ENCODE measurements at places on chromosomes 5 and 9.

DNA sequence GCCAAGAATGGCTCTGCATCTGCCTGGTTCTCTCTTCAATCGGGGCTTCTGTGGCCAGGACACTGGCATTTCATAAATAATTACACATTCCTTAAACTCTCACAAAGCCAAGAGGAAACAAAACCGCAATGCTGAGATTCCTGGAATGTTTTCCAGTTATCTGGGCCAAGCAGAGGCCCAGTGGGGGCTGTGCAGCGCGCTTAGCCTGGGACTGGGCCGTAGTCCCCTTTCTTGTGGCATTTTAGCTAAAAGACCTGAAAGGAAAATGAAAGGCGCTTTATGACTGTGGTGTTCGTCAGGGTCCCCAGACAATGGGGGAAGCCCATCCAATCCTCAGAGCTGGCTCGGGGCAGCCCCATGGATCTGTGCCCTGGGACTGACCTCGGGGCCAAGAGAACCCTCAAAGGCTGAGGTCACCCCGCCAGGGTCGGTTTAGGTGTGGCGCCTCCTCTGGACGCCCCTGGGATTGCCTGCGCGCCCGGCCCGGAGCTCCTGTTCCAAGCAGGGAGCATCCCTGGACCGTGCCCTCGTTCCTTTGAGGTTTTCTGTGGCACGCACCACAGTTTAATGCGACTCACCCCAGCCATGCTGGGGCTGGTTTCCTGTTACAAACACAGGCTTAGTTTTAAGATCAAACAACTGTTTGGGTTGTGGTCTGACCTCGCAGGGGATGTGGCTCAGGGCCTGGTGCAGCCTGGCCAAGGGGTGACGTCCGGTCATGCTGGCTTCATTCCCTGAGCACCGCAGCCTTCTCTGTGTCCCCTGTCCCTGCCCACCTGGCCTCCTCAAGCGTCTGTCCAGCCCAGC lies 51.5 kb upstream of the NKD2 start:
- DNase-seq: peak; percentile 100

GRCh38 chr9:17342696-17343095 lies 207.9 kb downstream of the CNTLN start:
- DNase-seq: no peak

GRCh38 chr5:98827161-98827560 lies 53.7 kb downstream of the RGMB start:
- peak; percentile 60 for DNase-seq

GRCh38 chr5:41213340-41213739 lies at the start of gene C6:
Gene C6, minus strand, starts transcription at chr5:41213532. Its CDS starts 10,302 bp downstream, at chr5:41203230.
- no peak for DNase-seq

- no peak for DNase-seq
These were observed 174.8 kb upstream of the TNC start for GRCh38 chr9:115292584-115293279.

DNA sequence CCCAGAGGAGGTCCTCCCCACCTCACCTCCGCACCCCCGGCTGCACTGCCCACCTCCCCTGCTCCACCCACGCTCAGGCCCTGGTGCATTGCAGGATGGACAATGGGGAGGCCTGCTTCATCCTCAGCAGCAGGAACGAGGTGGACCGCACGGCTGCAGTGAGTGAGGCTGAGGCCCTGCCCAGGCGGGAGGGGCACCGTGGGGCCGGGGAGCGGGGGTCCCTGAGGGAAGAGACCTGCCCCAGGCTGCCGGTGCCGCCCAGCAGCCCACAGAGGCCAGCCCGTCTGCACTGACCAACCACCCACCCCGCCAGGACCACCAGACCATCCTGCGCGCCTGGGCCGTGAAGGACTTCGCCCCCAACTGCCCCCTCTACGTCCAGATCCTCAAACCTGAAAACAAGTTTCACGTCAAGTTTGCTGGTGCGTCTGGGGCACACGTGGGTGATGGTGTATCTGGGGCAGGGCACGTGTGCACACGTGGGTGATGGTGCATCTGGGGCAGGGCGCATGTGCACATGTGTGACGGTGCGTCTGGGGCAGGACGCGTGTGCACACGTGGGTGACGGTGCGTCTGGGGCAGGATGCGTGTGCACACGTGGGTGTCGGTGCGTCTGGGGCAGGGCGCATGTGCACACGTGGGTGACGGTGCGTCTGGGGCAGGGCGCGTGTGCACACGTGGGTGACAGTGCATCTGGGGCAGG lies 66.7 kb downstream of the KCNT1 start:
- DNase-seq: no peak

- no peak for DNase-seq
These were observed 251.1 kb downstream of the EBF1 start for GRCh38 chr5:158848634-158849033.

DNA sequence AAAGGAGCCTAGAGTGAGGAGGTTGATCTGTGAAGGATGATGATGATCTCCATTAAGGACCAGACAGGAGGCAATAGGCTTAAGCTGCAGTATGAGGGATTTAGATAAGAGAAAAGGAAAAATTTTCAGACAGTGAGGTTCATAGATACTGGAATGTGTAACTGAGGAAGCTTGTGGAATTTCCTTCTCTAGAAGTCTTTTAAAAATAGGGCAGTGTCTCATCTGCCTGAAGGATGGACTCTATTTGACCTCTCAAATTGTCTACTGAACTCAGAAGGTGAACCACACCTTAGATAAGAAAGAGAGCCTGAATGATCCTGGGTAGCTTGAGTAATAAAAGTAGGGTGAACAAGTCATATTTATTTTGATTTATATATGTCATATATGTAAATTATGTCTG lies 148.2 kb upstream of the CDKN2B start:
- no peak for DNase-seq

- no peak for DNase-seq
These were observed 155.9 kb downstream of the FAM174A start for GRCh38 chr5:100691085-100691484.

GRCh38 chr9:70535546-70536323 lies 121.3 kb upstream of the KLF9 start:
- no peak for DNase-seq

- no peak for DNase-seq
These were observed 1053.5 kb downstream of the NR2F1-AS1 start for GRCh38 chr5:92527311-92528078.

DNA sequence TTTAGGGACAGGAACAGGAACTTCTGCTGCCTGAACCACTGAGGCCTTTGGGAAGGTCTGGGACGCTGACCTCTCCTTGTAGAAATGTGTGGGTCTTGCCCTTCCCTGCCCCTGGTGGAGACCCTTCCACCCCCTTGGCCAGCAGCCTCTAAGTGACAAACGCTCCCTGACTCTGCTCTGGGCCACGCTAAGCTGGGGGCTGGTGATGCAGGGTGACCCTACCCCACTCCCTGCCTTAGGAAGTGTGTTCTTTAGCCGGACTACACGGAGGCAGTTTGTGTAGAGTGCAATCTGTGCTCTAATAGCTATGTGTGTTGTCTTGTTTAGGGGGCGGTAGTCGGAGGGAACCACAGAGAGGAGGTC lies 123.0 kb downstream of the COL23A1 start:
- no peak for DNase-seq

GRCh38 chr5:23450187-23450586 lies 57.2 kb upstream of the PRDM9 start:
- no peak for DNase-seq

GRCh38 chr9:127777368-127777980 lies 992 bp downstream of the SH2D3C start:
- no peak for DNase-seq

DNA sequence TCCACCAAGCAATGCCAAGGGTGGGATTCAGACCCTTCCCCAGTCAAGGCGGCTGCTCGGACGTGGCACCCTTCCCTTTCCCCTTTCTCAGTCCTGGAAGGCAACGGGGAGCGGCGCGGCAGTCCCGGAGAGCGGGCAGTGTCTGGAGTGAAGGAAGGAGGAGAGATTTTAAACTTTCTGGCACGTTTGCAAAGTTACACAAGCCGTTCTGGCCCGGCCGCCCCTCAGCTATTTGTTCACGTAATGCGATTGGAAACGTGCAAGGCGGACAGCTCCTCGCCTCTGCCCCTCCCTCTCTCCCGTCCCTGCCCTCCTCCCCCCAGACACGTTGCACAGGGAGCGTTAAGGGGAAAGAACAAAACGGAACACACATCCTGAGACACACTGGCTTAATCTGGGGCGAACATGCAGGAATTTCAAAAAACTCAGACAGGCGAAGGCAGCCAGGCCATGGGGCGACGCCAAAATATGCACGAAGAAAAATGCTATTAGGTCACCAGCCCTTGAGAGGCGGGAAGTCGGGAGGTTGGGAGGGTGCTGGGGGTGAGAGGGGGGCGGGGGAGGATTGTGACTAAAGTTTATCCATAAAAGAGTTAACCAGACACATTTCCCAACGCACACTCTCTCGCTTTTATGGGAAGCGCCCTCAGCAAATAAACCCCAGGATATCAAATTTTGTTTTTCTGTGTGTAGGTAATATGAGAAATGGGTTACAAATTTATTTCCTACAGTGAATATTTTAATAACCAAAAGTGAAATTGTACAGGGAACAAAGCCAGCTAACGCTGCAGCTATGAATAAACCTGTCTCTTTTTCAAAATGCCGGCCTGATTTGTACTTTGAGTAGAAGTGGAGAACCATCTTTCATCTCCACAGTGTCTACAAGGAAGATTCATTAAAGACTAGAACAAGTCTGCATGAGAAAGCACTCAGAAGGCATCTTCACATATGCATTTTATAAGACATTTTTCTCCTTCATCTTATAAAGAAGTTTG lies at the start of gene LOX:
Gene LOX, minus strand, starts transcription at position 144 of the 995 bp plus-strand sequence. CDS start 274 bp downstream, outside the sequence.
- peak; percentile 22 for DNase-seq

- DNase-seq: no peak
These were observed 251.5 kb downstream of the COX7C start for GRCh38 chr5:86869268-86869667.

DNA sequence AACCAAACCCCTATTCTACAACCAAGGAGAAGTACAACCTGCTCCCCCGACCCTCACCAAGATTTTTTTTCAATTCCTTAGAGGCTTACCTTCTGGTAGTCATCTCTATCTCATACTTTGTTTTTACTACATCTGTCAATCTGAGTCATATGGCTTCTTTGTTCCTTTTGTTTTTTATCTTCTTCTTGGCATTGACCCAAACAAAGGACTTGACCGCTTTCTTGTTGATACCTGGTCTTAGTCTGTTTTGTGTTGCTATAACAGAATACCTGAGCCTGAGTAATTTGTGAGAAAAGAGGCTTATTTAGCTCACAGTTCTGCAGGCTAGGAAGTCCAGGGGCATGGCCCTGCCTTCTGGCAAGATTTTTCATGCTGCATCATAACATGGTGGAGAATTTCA lies 352.7 kb downstream of the MLLT3 start:
- no peak for DNase-seq

- DNase-seq: no peak
These were observed 16.5 kb upstream of the SPARC start for GRCh38 chr5:151703227-151703626.

DNA sequence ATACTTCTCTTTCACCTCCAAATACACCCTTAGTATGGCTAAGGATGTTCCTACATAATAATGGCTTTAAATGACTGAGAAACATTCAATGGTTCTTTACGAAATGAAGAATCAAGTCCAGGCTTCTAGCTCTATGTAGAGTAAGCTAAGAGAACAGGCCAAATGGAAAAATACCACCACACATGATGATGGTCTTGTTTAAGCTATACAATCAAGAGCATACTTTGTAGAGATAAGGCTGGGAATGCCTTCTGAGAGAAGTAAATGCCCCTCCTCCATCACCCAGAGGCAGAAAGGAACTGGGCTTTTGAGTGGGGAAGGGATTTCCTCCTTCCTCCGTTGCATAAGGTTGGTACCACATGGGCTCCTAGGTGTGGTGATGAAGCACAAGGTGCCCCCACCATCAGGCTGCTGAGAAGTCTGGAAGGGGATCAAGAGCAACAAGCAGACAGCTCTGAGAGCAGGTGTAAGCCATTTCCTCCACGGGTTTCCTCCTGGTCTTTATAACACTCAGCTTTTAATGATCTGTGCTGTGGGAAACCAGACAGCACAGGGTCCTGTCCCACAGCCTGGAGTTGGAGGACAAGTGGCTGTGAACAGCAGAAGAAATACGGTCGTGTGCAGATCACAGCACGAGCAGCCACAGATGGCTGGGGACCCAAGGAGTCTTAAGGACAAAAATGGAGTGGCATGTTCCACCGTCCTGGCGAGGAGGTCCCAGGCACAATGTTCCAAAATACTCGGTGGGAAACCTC lies 396.9 kb downstream of the CTNND2 start:
- DNase-seq: no peak

GRCh38 chr9:95268681-95269080 lies 48.8 kb downstream of the FANCC start:
- DNase-seq: peak; percentile 72

DNA sequence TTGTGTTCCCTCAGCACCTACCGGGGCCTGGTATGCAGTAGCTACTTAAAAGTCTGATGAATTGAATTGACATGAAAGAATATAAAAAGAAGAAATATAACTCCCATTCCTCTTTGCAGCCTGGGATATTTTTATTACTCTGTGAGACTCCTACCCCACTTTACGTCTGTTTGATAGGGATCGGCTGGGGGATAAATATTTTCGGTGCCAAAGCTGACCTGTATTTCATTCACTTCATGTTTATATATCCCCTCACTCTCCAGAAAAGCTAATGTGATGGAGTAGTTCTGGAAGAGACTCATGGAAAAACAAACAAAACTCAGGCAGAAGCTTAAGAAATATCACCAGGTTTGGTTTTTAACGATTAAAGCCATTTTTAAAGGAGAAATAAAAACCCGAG lies 108.2 kb upstream of the TBC1D2 start:
- DNase-seq: no peak

DNA sequence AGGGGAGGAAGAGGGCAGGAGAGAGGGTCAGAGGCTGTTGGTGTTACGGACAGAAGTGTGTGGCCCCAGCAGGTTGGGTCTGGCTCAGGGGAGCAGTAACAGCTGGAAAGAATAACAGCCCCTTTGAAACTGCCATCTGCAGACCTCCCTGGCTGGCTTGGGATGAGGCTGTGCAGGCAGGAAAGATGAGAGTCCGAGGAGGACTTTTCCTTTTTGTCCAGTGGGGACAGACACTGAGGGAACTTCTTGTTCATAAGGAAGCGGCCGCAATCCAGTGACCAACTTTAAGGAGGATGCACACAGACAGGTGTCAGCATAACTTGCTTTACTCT lies 14.8 kb upstream of the PLEKHG4B start:
- DNase-seq: no peak

DNA sequence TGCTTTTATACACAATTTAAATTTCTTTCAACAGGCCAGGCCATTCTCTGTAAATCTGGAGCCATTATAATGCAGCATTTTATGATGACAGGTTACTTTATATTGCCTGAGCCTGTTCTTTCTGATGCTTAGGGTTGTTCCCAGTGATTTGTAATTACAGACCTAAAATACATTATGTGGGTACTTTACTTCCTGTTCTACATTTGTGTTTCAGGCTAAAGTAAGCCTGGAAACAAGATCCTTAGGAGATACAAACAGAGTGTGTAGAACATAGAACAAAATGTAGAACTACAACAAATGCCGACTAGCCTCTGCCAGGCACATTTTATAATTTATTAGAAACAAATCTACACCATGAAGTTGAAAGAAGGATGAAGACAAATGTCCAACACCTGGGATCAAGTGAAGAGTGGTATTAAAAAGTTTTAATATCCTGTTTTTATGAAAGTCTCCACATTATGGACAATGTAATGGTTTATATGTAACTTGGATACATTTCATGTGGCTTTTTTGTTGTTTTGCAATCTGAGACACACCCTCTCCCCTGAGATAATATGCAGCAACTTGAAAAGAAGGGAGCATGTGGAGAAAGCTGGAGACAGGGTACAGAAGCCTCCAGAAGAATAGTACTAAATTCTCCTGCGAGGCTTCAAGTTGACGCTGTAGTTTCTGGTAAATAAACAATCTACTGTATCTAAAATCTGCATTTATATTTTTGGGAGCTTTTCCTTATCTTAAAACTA lies 46.9 kb downstream of the VCAN start:
- DNase-seq: peak; percentile 9

- DNase-seq: no peak
These were observed 71.2 kb upstream of the SARDH start for GRCh38 chr9:133809335-133809734.

- DNase-seq: peak; percentile 43
These were observed 132.0 kb upstream of the WWC1 start for GRCh38 chr5:168159425-168159824.

Measured in SW480 (cell line).